ENCODE measurements at places on chromosomes 7 and 10.
A peak's percentile ranks its signal among the peaks of the same experiment; 100 is the strongest.

- no peak for DNase-seq
Measured at GRCh38 chr10:20094226-20094976, 278.2 kb downstream of the PLXDC2 start.

DNA sequence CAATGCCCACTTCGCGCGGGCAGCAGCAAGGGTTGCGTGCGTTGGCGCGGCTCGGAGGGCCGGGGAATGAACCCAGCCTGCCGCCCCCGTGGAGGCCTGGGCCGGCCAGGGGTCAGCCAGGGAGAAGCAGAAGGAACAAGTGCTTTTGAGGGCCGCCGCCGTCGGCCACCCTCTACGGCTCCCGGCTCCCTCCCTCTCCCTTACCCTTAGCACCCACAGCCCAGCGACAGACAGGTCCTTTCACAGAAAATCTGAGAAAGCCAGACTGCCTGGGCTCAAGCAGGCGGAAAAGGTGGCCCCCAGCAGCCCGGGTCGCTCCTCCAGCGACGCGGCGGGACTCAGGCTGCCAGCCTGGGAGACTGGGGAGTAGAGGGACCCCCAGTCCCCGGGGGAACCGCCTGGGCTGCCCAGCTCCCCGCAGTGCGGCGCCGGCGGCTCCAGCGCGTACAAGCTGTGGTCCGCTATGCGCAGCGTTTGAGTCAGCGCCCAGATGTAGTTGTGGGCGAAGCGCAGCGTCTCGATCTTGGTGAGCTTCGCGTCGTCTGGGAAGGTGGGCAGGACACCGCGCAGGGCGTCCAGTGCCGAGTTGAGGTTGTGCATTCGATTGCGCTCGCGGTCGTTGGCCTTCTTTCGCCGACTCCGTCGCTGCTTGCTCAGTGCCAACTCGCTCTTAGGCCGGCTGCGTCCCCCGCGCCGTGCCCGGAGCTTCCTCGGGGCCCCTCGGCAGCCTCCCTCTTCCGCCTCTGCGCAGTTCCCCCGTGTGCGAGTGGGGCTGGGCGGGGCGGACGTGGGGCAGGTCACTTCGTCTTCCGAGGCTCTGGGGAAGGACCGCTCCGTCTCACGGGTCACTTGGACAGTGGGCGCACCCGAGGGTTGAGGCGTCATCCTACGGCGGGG is 815 bp downstream of the NEUROG3 start:
- peak; percentile 35 for DNase-seq

- DNase-seq: no peak
Measured at GRCh38 chr10:30829901-30830300, 200.3 kb upstream of the LYZL2 start.

DNA sequence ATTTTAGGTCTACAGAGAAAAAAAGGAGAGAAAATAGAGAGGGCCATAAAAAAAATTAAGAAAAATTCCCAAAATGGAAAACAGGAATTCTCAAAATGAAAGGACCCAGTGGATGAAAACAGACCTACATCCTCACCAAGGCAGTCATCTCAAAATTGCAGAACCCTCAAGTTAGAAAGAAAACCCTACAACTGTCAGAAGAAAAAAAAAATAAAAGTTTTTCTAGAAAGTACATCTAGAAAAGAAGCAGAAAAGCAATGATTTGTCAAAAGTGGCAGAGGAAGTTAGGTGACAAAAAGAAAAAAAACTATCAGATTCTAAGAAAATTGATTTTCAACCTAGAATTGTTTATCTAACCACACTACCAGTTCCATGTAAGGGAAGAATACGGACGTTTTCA is 167.6 kb upstream of the LRGUK start:
- no peak for DNase-seq

DNA sequence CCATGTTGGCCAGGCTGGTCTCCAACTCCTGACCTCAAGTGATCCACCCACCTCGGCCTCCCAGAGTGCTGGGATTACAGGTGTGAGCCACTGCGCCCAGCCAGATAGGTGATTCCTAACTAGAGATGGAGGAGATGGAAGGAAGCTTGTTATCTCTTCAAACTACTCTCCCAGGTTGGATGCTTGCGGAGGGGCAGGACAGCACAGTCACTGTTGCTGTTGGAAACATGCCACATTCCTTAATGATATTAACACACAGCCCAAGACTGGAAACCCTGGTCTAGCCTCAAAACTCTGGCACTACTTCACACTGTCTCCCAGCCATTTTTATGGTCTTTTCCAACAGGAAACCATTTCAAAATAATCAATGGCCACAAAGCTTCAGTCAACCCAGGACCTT is 468.8 kb upstream of the NRP1 start:
- no peak for DNase-seq

- no peak for DNase-seq
Measured at GRCh38 chr10:130498934-130499333, 362.7 kb downstream of the GLRX3 start.
